ENCODE measurements at places on chromosomes 16 and 17. TPM values are rescaled to one million over a fixed set of nuclear protein-coding genes. Genes with fewer than 3 reads are reported as not detected.

The DHRS7C gene
- not detected for total RNA-seq

DNA sequence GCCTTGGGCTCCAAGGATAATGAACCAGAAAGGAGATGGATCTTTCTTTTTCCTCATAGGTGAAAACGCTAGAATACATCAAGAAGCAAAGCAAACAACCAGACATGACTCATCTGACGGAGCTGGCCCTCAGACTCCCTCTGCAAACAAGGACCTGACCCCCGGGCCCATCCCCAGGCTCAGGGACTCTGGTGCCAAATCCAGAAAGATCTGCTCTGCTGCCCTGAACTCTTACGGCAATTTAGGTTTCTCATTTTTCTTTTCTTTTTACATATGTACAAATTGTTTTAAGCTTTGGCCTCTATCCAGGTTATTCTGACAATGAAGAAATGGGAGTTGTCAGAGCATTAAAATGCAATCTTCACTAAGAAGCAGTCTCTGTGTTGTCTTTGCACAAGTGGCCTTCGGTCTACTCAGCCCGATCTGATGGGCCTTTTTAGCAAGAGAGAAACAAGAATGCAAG is 17.7 kb downstream of the KNOP1 start:
- DNase-seq, result peak; percentile 75

- DNase-seq, result peak; percentile 13
Observed at GRCh38 chr16:81214745-81215166, 23.7 kb upstream of the BCO1 start.

DNA sequence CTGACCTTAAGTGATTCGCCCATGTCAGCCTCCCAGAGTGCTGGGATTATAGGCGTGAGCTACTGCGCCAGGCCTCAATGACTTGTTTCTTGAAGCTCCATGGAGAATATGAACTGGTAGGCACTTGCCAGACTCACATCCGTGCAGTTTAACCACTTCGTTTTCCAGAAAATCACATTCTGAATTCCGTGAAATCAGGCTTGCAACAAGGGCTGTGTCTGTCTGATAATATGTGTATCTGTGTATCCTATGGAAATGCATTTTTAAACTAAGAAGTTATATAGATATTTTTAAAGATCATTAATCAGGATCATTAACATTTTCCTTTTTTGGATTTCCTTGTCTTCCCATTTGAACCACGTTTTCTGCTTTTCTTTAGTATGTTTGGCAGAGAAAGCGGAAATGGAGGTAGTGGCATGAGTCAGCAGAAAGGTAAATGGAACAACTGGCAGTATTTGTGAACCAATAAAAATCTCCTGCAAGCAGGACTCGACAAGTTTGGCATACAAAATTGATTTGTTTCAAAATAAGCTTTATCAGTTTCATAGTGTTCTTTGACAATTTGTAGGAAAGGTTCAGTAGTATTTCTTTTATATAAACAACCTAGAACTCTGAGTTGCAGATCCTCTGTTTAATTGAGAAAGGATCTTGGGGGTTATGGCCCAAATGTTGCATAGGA is 33.0 kb downstream of the USP10 start:
- DNase-seq, result peak; percentile 74

- DNase-seq, result no peak
Observed at GRCh38 chr17:79842656-79843473, 3.6 kb upstream of the CBX4 start.

The GUCY2D gene
- 0.13 TPM for total RNA-seq

DNA sequence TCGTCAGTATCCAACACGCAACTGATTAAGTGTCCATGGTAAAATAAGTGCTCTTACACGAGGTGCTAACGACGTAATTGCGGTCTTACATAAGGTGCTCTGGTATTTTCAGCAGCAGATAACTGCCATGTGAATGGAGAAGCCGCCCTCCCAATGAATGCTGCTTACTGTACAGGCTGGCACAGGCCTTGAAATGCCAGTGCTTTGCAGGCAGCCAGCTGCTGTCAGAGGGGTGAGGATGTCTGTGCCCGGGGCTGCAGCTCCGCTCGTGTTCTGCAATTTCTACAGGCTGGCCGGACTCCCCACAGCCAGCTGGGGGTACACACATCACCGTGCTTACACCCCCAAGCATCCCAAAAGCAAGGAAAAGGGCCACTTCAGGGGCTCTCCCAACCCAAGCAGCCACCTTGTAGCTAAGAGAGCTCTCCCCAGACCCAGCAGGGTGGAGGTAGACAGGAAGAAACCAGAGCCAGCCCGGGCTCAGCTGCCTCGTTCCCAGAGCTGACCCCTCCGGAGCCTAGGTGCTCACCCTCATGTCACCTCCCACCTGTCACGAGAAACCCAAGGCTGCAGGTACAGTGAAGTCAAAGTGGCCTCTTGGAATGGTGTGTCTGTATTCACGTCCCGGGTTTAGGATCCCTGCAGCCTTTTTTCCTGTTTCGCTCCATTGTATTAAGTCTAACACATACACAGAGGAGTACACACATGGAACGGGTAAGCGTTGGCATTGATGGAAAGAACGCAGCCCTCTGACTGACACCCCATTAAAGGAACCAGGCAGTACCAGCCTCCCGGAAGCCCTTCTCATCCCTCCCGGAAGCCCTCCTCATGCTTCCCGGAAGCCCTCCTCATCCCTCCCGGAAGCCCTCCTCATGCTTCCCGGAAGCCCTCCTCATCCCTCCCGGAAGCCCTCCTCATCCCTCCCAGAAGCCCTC is 27.2 kb upstream of the RPH3AL start:
- DNase-seq, result peak; percentile 11

DNA sequence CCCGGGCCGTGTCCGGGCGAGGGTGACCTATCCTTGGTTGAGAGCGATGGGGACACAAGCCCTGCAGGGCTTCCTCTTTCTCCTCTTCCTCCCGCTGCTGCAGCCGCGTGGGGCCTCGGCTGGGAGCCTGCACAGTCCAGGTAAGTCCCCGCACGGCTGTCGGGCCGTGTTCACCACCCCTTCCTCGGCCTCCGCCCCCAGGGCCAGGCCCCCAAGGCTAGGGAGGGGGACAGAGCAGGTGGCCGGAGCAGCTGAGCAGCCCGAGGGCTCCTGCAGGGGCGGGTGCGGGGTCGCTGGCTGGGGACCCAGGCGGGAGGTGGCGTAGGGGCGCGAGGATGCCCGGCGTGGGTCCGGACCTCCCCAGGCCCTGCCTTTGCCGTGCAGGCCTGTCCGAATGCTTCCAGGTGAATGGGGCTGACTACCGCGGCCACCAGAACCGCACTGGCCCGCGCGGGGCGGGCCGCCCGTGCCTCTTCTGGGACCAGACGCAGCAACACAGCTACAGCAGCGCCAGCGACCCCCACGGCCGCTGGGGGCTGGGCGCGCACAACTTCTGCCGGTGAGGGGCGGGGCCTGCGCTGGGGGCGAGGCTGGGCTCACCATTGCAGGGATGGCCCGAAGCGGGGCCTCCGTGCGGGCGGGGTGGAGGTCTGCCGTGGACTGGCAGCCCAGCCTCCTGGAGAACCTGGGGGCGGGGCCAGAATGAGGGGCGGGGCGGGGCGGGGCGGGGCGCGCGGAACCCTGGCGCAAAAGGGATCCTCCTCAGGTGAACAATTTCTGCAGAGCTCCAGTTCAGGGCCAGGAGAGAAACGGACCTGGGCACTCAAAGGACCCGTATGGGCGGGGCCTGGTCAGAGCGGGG is 631 bp downstream of the KREMEN2 start:
- DNase-seq, result peak; percentile 39

- no peak for DNase-seq
Observed at GRCh38 chr17:41803049-41804020, 8.4 kb downstream of the P3H4 start.

DNA sequence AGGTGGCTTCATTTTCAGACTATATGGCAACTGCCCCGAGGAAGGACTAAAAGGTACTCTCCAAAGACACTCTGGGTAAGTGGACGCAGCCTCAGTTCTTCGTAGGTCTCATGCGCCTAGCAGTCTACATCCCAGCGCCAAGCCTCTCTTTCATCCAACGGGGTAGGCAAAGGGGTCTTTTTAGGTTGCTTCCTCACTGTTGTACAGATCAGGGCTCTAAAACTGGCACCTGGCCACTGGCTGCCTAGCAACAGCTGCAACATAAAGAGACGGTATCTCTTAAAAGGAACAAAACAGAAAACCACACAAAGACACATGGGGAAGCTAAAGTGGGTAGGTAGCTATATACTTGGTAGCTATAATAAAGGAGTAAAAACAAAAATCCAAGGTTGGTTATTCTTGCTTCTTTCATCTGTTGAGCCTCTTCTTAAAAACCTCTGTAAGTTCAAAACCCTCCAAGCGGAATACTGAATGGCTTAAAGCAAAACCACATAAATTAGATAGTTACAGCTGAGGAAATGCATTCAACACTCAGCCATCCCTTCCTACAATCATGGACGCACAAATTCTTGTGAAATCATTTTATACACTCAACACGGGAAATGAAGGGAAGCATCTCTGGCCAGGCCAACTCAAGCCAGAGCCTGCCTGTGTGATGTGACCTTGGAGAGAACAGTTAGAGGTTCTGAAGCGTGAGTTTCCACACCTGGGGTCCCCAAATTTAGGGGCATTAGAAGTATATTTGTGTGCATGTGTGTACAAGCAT is 22.7 kb downstream of the CYTH1 start:
- no peak for DNase-seq

DNA sequence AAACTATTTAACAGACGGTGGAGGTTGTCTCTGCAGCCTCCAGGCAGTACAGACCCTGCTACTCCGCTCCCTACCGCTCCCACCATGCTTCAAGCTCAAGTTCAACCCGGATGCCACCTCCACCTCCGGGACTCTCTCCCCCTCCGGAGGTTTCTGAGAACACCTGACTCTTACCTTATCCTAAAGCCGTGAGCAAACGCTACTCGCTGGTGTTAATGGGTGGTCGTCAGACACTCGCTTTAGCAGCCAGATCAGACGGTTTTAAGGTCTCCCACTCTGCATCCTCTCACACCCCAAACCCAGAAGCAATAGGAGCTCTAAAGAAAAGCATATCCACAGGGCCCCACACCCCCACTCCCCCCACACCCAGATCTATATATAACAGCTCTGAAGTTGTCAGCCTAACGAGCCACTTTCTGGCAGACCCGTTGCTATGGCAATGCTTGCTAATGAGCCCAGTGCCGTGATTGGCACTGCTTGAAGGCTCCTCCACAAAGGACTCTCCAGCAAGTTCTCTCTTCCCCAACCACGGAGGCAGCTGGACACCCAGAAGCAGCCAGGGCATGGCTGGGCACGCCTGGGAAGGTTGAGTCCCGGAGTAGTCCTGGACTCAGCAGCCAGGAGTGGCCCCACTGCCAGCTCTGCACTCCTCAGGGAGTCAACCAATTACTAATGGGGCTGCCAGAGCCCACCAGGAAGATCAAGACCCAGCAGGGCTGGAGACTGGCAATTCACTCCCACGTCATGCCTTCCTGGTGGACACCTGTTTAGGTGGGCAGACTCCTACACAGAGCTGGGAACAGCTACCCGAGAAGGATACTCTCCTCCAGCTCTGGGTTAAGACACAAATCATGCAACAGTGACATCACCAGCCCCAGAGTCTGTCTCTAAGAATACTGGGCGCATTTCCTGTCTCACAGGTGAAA is 121.2 kb upstream of the RCVRN start:
- DNase-seq, result peak; percentile 1

DNA sequence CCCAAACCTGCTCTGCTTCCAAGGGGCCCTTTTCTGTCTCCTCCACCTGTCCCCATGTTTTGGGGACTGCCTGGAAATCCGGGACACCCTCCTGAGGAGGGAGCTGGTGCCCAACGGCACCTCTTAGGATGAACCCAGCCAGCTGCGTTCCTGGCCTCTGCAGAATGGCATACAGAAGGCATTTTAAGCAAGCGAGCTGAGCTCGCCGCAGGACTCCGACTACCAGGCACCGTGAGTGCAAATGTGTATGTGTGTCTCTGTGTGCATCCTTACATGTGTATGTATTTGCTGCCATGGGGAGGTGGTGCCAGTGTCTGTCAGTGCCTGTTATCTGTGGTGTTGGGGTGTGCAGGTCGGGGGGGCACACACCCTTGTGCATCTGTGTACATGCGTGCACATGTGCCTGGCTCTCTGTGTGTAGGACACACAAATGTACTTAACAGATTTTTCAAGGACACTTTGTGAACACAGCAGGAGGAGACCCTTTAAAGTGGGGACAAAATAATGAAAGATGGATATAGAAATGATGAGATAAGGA is 39.3 kb downstream of the ABAT start:
- no peak for DNase-seq

The BAIAP3 gene
- 0.26 TPM for total RNA-seq

The ZNF207 gene
- total RNA-seq, result 58.7 TPM

GRCh38 chr17:61487989-61488595 is 35.9 kb downstream of the TBX4 start:
- no peak for DNase-seq

DNA sequence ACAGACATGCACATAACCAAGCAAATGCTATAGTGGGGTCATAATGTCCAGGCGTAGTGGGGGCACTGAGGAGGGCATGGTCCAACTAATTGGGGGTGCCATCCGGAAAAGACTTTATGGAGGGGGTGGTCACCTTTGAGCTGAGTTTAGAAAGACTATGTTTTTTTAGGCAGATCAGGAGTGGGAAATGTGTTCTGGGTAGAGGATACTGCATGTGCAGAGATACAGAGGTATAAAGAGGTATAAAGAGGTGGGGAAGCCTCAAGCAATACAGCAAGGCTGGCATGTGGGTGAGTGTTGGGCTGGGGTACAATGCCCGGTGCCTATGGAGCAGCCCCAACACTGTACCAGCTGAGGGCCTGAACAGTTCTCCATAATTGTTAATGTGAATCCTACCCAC is 53.1 kb downstream of the SPACA3 start:
- no peak for DNase-seq

The TNFRSF17 gene
- not detected for total RNA-seq

Data from bronchial epithelial cell (primary cell).